ENCODE measurements at places on chromosomes 12 and 14. TPM values are rescaled to one million over a fixed set of nuclear protein-coding genes. Genes with fewer than 3 reads are reported as not detected.

KRT3 gene
- total RNA-seq: not detected

GRCh38 chr12:51868821-51869495 is 18.9 kb upstream of the ANKRD33 start:
- DNase-seq: no peak

DNA sequence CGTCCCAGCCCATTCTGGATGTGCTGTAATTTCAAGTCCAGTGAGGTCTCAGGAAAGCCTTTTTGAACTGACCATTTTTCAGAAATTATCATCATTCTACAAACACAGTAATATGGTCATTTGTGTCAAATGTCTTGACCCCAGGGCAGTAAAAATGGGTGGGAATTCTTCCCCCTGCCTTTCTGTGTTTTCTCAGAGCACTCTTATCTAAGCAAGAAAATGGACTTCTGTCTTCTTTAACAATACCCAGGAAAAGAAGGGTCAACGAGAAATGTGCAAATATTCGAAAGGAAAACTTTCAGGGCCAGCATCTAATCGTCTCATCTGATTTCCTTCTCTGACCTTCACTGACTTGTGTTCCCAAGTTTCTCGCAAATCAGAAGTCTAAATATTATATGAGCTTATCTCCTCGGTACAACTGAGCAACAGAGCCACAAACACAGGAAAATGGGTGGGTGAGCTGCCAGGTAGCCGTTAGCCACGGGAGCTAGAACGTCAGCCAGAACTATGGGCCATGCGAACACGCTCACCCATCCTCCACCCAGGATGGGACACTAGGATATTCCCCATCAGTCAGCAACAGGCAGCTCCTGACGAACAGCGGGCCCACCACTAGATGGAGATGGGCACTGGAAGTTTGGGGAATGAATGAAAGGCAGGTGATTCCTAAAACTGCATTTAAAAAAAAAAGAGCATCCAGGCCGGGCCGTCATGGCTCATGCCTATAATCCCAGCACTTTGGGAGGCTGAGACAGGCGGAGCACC is 57.1 kb downstream of the VWF start:
- no peak for DNase-seq

GZMB gene
- not detected for total RNA-seq

SLC6A13 gene
- total RNA-seq: 0.12 TPM

PROX2 gene
- not detected for total RNA-seq

SLC5A8 gene
- total RNA-seq: not detected

DNA sequence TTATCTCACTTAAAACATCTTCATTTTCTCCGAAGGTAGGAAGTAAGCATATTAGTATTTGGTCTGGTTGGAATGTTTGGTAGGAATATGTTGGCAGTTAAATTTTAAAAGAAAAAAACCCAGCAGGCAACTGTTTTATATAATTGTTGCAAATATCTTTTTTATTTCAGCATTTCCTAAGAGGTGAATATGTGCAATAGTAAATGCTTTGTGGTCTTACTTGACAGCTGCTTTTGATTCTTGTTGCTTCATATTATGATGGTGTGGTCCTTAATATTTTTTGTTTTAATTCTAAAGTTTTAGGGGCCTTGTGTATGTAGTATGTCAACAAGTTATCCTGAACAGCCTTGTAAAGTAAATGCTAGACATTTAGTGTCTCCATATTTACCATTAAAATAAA is 6.3 kb downstream of the TRAFD1 start:
- no peak for DNase-seq

RASSF3 gene
- total RNA-seq: 21.4 TPM

DNA sequence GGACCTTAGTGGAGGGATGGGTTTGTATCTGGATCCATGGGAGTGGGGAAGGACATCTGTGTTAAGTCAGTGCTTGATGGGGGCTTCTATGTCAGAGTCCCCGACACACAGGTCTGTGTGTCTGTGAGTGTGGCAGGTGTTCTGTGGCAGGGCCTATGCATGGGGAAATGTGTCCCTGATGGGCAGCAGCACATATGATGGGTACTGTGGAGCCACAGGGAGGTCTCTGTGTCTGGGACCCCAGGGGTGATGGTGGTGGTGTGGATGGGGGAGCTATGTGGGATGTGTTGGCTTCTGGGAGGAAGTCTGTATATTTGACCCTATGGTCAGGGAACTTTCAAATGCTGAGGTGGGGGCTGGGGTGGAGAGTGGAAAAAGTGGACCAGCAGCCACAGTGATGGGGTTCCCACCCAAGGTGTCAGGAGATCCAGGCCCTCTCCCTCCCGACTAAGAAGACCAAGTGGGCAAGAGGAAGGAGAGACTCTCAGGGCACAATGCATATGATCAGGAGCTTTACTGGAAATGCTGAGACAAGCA is 16.5 kb downstream of the KRT7 start:
- DNase-seq: no peak

DNA sequence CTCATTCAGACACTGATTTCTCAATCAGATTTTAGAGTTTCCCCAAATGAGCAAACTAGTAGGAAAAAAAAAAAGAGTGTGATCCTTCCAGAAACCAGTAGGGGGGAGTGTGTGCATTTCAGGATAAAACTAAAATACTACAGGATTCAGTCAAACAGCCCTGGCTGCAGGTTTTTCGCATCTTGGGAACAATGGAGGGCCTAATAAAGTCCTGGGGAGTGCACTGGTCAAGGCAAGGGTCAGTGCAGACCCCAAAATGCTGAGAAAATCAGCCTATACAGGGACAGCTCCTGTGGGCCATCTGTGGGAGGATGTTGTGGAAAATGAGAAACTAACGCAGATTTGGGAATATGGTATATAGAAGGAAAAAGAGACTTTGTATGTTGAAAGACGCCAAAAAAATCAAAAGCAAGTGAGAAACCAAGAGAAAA is 22.2 kb upstream of the ABCD4 start:
- peak; percentile 8 for DNase-seq

- peak; percentile 26 for DNase-seq
Observed at GRCh38 chr12:127273626-127274025, 993.3 kb upstream of the TMEM132C start.

GRCh38 chr14:54711312-54711711 is 144.4 kb downstream of the SAMD4A start:
- no peak for DNase-seq

KRT77 gene
- total RNA-seq: not detected

PTCSC3 gene
- total RNA-seq: not detected

CLEC6A gene
- total RNA-seq: not detected

GRCh38 chr12:113325916-113326315 is 9.0 kb downstream of the SLC8B1 start:
- DNase-seq: peak; percentile 61

ZNF605 gene
- total RNA-seq: 4.0 TPM

FGF6 gene
- not detected for total RNA-seq

NFYB gene
- total RNA-seq: 34.9 TPM

- no peak for DNase-seq
Observed at GRCh38 chr12:111068290-111068689, 147.9 kb upstream of the MYL2 start.

CDK4 gene
- 300 TPM for total RNA-seq

DNA sequence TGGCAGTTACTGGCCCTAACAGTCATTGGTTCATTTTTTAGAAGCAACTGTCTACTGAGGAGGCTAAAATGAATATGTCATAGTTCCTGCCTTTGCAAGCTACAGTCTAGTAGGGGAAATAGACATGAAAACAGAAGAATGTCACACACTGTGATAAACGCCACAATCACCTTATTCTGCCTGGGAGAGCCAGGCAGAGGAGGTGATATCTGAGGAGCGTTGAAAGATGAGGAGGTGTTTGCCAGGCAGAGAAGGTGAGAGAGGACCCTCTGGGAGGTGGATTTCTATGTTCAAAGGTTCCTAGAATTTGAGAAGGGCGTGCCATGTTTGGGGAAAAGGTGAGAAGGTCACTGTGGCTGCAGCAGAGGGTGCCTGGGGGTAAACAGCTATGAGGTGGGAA is 185.7 kb downstream of the PAX9 start:
- DNase-seq: no peak

- DNase-seq: peak; percentile 47
Observed at GRCh38 chr12:58413794-58414193, 472.4 kb downstream of the ATP23 start.

TAS2R20 gene
- total RNA-seq: 0.46 TPM

GRCh38 chr12:83320350-83320749 is 633.6 kb downstream of the TMTC2 start:
- no peak for DNase-seq

GPRC5A gene
- total RNA-seq: 53.5 TPM

MANSC4 gene
- total RNA-seq: not detected

- DNase-seq: peak; percentile 55
Observed at GRCh38 chr12:30691122-30691879, 4.4 kb downstream of the IPO8 start.
